ENCODE measurements at places on chromosomes 1 and 21.

DNA sequence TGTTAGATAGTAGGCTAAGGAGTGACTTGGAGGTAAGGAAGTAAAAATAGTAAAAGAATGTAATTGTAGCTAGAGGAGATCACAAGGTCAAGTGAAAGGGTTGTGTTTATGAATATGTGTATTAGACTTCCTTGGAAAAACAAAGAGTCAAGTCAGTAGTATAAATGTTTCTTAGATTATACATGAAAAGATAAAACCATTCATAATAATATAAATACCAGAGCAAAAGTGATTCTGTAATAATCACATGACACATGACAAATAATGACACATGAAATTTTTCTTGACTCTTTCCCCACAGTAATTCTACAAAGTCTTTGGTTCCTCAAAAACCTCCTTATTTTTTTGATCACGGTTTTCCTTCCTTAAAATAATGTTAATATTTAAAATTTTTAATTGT lies 56.4 kb downstream of the IVNS1ABP start:
- no peak for DNase-seq

GRCh38 chr21:28872218-28872617 lies 120.5 kb downstream of the LTN1 start:
- DNase-seq = no peak

GRCh38 chr1:23273450-23274133 lies 56.3 kb upstream of the HTR1D start:
- peak; percentile 86 for DNase-seq

DNA sequence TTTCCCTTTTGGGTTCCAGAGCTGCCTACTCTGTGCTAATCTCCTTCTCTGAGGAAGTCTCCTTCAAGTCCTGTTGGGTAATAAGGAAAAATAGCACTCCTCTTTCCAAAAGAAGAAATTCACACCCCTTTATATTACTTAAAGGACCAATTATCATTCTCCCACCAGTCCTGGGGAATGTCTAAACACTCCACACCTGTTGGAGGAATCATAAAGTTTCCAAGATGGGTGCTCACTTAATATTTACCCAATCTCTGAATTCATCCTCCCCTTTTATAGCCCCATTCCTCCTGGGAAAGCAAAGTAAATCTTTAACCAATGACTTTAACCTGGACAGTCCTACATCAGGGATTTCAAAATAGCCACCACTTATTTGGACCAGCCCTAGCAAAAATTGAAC lies 873.1 kb downstream of the KCNT2 start:
- DNase-seq = no peak

- no peak for DNase-seq
Measured at GRCh38 chr1:228009116-228009827, 2.5 kb downstream of the WNT3A start.

DNA sequence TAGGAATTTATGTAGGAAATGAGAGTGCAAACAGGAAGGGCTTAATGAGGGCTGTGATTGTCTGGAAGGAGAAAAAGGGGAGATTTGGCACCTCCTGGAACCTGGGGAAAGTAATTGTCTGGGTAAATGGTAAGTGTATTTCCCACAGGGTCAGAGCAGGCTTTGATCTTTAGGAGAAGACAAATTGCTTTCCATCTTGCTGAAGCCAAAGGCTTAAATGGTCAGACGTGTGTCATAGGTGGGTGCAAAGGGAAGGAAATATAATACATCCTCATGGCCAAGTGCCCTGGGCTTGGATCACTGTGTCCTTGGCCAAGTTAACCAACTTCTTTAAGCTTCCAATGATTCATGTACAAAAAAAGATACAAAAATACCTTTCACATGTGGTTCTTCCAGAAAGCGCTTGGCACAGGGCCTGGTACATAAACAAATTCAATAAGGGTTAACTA lies 1.3 kb upstream of the DUSP23 start:
- DNase-seq = peak; percentile 50

- no peak for DNase-seq
Measured at GRCh38 chr1:206703661-206704060, 19.0 kb downstream of the MAPKAPK2 start.

DNA sequence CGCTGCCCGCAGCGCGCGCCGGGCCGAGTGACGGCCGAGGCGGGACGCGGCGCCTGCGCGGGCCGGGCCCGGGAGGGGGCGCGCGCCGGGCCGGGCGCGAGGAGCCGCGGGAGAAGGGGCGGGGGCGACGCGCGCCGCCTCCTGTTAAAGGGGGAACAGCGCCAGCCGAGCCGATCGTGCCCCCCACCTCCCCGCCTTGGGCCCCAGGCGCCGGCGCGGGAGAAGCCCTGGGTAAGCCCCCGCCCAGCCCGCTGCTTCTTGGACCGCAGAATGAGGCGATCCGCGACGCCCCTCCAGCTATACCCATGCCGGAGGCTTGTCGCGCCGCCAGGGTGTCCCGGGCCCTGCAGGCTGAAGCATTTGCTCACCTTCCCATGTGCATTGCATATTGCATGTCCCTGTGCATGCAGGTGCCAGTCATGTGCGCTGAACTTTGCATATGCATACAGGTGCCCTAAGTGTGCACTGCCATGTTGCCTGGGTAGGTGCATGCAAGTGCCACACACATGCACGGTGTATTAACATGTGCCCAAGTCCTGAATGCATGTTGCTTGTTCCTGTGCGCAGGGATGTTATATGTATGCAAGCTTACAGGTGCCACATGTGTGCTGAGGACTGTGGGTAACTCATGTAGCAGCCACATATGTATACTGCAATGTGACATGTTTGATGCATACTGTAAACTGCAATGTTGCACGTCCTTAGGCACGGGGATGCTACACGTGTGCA lies at the start of gene ADGRB2:
ADGRB2 (minus strand) TSS at position 29 of the 729 bp plus-strand sequence. CDS start 7,119 bp downstream, outside the sequence.
- DNase-seq = no peak

DNA sequence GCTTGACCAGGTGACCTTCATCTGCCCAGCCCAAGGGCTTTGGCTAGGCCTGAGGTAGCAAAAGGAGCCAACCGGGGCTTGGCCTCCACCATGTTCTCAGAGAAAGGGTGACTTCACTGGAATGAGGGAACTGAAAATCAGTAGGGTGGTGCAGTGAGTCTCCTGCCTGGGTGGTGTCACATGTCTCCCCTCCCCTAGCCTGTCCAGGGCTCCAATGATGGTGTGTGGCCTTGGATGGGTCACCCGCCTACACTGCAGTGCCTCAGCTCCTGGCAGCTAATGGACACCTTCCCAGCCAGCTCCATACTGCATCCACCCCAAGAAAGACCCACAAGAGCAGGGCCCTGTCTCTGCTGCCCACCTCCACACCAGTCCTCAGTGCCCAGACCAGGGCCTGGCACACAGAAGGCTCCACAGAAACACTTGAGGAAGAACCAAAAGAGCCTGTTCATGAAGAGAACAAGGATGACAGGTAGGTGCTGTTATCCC lies 678.7 kb downstream of the MATN1 start:
- DNase-seq = no peak

- no peak for DNase-seq
Measured at GRCh38 chr1:115432061-115432460, 94.0 kb upstream of the NGF start.

DNA sequence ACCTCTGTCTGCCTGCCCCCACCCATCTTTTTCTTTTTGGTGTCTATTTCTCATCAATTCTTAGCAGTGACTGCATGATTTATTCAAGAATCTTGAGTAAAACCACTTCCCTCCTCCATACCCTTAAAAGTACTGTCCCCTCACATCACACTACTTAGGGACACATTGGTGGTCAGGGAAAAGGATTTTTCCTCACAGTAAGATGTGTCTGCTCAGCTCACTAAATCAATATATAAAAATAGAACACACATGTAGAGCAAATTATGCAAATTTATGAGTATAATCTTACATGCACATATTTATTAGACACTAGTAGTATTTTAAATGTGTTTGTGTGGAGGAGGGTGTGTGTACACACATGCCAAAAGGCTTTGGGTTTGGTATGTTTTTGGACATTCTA lies 202.0 kb downstream of the PBX1 start:
- DNase-seq = no peak

DNA sequence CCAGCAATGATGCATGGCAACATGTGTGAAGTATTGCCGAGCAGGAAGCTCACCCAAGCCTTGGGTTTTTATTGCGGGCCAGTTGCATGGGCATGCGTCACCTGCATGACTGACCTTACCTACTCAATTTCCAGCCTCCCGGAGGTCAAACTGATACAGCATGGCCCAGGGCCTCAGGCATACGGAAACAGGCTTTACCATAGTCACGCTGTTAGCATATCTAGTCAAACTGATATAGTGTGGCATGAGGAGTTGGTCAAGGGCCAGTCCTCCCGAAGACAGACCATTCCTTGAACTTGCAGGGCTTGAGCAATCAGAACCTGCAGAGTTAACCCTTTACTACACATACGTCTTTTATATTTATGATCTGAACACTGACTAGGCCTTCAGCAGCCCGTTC lies 6.4 kb upstream of the DUSP12 start:
- DNase-seq = no peak

DNA sequence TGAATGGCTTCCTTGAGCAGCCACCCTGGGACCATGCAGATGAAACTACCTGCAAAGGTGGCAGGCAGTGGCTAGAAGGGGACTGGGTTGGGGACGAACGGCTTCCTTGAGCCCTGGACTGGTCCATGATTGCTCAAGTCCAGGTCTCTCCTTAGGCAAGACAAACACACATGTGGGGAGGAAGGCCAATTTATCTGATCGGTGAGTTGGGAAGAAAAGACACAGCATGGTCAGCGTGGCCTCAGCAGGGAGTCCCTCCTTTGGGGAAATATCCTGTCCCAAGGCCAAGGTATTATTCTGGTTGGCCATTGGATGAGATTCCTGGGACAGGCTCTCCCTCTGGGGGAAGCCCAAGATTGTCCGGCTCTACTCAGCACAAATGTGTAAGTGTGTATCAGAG lies 116.3 kb upstream of the ERG start:
- no peak for DNase-seq

- no peak for DNase-seq
Measured at GRCh38 chr1:6034750-6035096, 11.0 kb upstream of the KCNAB2 start.

GRCh38 chr21:45470773-45471524 lies 66.0 kb downstream of the COL18A1 start:
- DNase-seq = peak; percentile 86

GRCh38 chr1:27645071-27645415 lies 10.1 kb upstream of the FGR start:
- DNase-seq = no peak

DNA sequence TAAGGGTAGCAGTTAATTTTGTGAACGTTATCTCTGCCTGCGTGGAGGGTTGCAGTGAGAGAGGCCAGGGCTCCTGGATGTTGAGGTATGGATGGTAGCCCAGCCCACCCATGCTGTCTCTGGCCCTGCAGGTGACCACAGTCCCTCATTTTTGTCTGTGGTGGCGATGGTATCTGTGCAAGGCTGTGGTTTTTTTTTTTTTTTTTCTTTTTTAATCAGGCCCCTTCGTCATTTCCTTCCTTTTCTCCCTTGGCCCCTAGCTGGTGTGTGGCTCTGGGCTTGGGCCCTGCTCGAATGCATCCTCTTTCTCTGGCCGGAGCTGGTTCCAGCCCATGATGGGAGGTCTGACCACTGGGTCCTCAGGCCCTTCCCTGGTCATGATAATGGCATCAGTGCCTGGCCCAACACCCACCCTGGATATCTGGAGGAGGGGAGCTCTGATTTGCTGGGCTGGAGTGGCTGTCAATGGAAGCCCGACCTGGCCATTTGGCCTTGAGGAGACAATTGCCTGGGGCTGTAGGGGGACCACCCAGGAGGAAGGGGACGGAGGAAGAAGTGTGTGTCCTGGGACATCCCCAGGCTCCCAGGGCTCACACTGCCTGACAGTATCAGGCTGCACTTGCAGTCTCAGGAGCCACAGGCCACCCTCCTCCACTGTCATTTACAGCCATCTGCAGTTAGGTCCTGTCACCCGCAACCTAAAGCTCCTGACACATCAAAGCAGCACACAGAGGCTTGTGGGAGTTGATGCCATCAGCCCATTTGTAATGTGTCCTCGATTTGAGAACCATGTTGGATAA lies 8.1 kb upstream of the RNF187 start:
- no peak for DNase-seq

DNA sequence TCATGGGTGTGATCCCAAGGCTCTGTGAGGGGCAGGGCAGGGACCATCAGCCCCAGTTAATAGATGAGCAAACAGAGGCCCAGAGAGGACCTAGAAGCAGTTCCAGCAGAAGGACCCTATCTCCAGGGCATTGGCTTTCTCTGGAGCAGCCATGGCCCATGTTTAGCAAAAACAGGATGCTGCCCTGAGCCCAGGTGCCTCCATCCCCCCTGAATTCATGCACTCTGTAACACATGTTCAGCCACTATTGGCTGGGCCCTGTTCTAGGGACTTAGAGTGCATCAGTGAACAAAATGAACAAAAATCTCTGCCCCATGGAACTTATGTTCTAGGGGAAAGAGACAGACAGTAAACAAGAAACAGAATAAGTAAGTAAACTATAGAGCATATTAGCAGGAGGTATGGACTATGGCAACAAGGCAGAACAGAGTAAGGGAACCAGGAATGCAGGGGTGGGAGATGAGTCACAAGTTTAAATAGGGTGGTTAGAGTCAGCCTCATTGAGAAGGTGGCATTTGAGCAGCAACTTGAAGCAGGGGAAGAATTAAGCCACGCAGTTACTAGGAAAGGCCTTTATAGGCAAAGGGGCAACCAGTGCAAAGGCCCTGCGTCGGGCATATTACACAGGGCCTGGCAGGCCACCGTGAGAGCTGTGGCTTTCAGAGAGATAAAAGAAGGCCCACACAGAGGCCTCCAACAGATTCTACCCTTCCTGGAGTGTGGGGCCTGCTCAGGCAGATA lies 185.9 kb upstream of the EDN2 start:
- DNase-seq = peak; percentile 92

- DNase-seq = no peak
Measured at GRCh38 chr1:19074361-19074901, 118.0 kb upstream of the IFFO2 start.

DNA sequence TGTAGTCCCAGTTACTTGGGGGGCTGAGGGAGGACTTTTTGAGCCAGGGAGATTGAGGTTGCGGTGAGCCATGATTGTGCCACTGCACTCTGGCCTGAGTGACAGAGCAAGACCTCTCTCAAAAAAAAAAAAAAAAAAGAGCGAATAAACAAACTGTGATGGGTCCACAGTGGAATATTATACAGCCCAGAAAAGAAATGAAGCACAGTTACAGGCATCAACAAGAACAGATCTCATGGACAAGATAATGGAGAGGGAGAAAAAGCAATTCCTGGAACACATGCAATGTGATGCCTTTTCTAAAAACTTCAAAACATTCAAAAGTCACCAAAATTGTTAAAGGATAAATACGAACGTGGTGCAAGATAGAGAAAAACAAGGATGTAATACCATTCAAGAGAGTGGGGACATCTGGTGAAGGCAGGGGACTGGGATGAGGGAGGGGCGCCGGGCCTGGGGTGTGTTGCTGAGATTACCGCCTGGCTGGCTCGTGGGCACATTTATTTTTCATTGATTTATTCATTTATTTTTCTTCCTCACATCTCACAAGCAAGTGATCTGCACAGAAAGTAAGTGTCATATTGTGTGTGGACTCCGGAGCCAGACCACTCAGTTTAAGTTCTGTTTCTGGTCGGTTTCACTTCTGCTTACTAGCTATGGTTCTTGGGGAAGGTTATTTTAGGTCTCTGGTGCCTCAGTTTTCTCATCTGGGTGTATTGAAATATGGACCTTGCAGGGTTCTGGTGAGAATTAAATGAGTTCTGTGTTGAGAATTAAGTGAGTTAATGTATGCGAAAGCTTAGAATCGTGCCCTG lies 30.1 kb downstream of the ABCG1 start:
- DNase-seq = no peak

- DNase-seq = peak; percentile 41
Measured at GRCh38 chr1:23732363-23733224, 10.7 kb upstream of the ELOA start.

GRCh38 chr1:181189691-181190363 lies 101.3 kb downstream of the IER5 start:
- peak; percentile 39 for DNase-seq

GRCh38 chr1:54453509-54453908 lies 47.3 kb upstream of the SSBP3 start:
- DNase-seq = no peak
